ENCODE measurements at places on chromosomes 6 and 20.

DNA sequence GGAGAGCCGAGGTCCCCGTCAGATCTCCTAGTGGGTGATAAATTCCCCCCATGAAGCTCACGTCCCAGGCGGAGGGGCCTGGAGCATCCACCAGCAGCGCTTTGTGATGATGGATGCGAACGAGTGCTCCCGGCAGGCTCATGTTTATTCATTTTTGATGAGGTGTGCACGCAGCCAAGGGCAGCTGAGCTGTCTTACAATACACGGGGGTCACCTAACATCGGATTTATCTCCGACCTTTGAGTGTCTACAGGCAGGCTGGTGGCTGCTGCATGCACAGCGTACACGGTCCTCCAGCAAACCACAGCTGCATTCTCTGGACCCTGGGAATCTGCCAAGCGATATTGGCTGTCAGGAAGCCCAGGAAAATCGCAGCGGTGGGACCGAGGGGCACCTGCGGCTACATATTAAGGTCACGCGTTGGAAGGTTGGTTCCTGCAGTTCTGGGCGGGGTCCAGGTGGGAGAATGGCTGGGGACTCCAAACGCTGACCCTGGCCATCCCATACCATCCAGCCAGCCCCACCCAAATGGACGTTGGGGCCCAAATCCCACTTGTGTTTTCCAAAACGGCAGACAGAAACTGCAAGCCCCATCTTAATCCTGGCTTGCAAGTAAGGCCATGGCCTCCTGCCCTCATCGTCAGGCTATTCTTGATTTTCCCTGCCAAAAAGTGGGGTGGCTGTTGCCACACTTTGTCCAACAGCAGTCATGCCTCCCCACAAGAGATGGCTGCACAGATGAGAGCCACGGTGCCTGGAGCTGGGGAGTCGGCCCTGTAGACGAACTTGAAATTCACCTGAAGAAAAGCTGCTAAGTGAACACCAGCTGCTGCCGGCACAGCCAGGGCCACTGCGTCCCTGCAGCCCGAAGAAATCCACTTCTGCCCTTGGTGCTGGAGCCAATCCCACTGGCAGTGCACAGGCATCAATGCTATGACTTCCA is 399.9 kb downstream of the TAF4 start:
- DNase-seq = no peak

DNA sequence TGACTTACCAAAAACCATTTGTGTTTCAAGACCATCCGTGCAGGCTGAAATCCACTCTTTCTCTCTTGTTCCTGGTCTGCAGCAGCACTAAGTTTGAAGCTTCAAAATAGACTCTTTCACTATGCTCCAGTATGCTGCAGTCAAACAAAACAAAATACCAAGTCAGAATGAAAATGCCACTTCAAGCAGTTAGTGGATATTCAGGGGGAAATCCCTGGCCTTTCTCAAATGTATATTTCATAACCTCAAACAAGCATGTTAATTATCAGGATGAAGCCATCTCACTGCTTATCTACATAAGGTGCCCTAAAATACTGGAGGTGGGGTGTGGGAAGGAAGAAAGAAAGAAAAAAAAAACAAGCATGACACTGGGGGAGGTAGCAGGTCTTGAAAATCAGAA is 103.5 kb downstream of the ATXN1 start:
- DNase-seq = no peak

DNA sequence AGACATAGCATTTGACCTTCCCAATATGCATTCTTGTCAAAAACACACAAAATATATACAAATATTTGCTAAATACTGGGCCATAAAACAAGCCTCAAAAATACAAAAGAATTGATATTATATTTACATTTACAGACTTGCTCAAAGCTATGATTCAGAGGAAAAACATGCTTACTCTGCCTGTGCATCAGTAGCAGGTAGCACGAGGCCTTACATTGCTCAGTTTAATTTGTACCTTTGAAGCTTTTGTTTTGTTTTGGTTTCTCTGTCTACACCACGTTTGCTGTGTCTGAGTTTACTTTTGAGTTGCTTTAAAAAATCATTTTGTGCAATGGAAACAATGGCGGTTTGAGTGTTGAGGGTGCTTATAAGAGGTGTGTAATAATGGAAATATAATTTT is 99.3 kb downstream of the PHF3 start:
- no peak for DNase-seq

- no peak for DNase-seq
These were observed 453 bp downstream of the CEP57L1 start for GRCh38 chr6:109095835-109096084.

GRCh38 chr6:45156075-45156474 is 172.1 kb upstream of the RUNX2 start:
- no peak for DNase-seq

DNA sequence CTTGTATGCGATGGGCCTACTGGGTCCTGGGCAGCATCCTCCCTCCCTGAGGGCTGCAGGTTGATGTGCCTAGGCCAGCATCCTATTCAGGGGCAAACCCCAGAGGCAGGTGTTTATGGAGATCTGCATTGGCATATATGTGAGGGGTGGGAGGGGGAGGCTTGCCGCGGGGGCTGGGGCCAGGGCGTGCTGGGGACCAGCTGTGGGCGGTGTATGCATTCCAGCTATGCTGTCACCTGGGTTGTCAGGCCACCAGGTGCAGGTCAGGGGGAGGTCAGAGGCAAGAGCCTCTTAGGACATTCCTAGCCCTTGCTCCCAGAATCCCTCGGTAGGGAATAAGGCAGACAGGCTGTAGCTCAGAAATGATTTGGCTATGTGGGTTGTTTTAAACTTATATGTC is 11.9 kb downstream of the FOXA2 start:
- no peak for DNase-seq

DNA sequence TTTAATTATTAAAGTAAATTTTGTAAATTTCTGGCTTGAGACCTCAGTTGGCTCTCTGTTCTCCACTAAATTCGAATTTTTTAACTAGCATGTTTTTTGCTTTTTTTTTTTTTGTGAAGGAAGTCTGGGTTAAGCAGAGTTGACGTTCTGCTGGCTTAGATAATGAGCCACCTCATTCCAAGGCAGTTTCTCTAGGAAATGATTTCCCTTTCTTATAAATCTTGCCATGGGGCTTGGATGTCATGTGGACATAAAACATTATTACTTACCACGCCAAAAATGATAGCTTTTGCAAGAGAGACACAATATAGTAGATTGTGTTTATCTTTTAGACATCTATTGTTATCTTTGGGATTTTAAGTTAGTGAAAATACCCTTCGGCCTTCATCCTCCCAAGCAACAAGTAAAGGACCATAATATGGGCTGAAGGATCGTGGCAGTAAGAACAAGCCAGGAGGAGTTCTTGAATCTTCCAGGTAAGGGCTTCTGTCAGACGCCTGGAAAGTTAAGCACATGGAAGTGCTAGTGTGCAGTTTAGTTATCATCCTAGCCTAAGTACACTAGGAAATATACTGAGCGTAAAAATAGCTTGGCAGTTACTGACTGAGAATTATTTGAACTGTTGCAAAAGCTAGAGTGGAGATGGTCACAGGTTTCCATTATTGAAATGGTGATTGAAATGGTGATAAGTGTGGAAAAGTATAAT is 30.7 kb downstream of the ADGRG6 start:
- DNase-seq = no peak

- DNase-seq = no peak
These were observed 179.5 kb downstream of the CDH26 start for GRCh38 chr20:60137657-60138245.

DNA sequence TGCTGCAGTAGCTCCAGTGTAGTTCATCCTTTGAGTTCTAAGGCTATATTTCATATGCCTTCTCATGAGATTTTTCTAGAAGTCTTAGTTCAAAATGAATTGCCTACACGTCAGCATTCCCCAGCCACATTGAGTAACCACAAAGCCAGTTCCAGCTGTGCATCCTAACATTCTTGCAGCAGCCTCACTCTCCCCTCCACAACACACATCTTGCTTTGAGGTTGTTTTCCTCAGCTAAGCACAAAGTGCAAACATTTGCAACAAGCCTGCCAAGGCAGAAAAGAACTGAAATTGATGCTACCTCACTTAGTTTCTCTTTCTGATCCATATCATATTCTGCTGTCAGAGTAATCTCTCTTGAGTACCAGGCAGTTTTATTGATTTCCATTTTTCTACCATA is 160.7 kb upstream of the KCNQ5 start:
- DNase-seq = no peak

DNA sequence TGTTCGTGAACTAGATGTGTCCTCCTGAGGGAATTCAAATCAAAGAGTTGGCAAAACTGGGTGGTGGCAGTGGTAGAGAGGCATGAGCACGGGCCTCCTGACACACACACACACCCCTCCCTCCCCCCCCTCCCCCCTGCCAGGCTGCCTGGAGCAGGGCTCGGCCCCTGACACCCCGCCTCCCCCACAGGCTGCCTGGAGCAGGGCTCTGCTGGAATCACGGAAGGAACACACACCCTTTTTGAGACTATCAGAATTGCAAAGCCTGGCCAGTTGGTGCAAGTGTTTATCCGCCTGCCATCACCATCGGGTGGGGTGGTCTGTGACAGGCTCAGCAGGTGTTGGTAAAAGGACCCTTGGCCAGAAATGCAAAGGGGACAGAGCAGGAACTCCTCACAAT is 59.0 kb downstream of the FAM120B start:
- DNase-seq = no peak

DNA sequence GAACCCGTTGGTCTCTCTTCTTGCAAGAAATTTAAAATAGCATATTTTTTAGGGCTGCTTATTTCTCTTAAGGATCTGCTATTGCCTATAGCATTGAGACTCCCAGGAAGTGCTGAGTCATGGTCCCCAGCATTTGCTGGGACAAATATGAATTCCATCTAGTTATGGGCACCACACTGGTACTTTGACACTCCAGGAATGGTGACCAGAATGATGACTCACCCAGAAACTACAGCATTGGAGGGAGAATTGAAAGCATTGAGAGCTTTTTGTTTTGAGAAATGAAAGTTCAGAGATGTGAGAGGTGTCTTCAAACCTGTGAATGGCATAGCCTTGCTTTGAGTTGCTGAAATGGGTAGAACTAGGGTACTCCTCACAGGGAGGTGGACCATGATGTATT is 699.7 kb downstream of the DHX35 start:
- DNase-seq = no peak

- DNase-seq = no peak
These were observed 130.6 kb downstream of the TBX18 start for GRCh38 chr6:84633771-84634170.

DNA sequence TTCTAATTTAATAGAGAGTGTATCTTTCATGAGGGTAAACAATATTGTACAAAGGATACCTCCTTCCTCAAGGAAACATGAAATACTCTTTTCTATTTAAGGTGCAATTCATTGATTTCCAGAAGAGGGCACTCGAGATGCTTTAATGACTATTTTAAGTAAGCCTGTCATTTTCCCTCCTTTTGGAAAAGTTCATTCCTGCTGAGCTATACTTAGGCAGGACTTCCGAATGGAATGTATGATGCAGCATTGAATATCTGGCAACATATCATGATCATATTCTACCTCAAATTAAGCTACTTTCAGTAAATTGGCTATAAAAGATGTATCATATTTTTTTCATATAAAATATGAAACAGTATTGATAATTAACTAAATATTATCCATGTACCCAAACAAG is 5.0 kb downstream of the DST start:
- no peak for DNase-seq

DNA sequence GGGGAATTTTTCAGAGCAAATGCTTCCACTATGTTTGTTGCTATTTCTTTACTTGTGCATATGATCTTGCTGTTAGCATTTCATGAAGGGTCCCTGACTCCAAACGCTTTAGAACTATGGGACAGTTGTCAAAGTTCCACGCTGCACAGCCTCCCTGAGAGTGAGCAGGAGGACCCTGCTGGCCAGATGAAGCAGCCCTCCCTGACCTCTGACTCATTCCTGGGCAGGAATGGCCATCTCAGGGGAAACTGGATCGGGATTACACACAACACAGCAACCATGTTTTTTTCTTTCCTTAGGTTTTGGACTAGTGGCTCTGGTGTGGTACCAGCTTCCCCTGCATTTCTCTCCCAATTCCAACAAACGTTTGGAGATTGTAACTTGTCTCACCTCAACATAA is 710.9 kb upstream of the AGPAT4 start:
- no peak for DNase-seq

DNA sequence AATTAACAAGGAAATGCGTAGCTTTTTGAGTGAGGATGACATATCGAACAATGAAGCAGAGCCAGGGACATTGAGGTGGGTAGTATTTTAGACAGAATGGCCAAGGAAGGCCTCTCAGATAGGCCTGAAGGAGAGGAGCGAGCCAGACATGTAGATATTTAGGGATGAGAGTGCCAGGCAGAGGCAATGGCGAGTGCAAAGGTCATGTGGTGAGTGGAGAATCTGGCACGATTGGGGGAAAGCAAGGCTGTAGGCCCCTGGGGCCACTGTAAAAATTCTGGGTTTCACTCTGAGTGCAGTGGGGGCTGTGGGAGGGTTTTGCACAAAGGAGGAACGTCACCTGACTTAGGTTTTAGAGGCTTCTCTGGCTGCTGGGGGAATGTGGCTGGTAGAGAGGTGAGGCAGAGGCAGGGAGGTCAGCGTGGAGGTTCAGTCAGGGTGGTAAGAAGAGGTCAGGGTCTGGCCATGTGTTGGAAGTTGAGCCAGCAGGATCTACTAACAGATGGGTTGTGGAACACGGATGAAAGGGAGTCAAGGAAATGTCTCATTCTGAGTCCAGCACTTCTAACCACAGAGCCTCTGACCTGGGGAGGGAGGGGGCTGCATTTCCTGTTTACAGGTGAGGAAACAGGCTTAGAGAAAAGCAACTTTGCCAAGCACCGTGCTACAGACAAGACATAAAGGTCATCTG is 11.3 kb downstream of the SIRPA start:
- no peak for DNase-seq

GRCh38 chr20:61355585-61355984 is 103.5 kb downstream of the CDH4 start:
- DNase-seq = no peak

GRCh38 chr6:16559071-16559470 is 202.2 kb downstream of the ATXN1 start:
- no peak for DNase-seq

GRCh38 chr6:158718461-158719046 is 68.7 kb downstream of the SYTL3 start:
- no peak for DNase-seq

- DNase-seq = no peak
These were observed 81.2 kb downstream of the KCNQ5 start for GRCh38 chr6:72703093-72703492.

DNA sequence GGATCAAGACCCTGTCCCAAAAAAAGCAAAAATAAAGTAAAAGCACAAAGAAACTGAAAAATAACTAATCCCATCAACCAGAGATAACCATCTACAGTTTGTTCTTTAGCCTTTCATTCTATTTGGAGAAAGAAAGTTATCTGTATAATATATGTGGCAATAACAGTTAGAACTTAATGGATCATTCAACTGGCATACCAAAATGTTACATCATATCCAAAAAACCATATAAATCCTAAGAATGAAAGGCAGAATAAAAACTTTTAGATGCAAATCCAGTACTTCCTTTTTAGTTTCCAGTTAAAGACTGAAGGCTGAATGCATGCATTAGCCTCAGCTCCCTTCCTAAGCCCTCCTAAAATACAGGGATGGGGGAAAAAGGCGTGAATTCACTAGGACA is 25.2 kb downstream of the ILRUN start:
- no peak for DNase-seq
